NCI-H1436 treated with DMSO at 0.1 percent for 48 hours (cell line): ENCODE measurements at places on chromosomes 7 and 10.
A peak's percentile ranks its signal among the peaks of the same experiment; 100 is the strongest.

- DNase-seq: no peak
Observed at GRCh38 chr10:76336213-76336963, 905.0 kb downstream of the LRMDA start.

DNA sequence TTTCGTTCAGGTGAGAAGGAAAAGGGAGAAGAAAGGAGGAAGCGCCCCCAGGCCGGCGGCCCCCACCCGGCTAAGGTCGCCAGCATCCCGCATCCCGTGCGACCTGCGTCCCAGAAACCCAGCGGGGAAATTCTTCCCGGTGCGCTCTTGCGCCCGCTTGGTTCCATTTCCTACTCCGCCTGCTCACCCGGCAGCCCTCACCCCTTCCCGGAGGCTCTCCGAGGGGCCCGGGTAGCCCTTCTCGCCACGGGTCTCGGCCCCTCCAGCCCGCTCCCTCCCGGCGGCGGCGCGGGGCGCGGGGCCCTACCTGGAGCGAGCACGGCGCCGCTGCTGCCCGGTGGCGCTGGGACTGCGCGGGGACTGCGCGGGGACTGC lies at the start of gene PRKCQ:
Gene PRKCQ, minus strand, starts transcription at position 373 of the 375 bp plus-strand sequence. CDS start 65,141 bp downstream, outside the sequence.
- DNase-seq: no peak

DNA sequence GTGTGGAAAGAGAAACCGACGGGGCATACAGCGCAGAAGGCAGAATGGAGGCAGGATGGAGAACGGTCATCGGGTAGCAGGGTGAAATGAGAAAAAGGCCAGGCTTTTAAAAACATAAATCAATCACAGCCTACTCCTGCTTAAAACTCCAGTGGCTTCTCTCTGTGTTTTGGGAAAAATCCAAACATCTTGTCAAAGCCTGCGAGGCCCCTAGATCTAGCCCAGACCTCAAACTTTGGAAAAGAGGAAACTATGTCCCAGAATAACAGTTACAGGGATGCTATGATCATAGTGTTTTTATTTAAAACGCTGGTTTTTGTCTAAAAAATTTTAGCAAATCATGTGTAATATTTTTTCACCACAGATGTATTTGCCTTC lies 41.1 kb downstream of the PPP1R3C start:
- no peak for DNase-seq

- no peak for DNase-seq
Observed at GRCh38 chr7:55046582-55047342, 27.9 kb downstream of the EGFR start.

GRCh38 chr10:86413046-86413728 lies 46.6 kb upstream of the GRID1 start:
- DNase-seq: no peak

GRCh38 chr10:107284187-107284586 lies 119.7 kb upstream of the SORCS1 start:
- DNase-seq: no peak

- no peak for DNase-seq
Observed at GRCh38 chr7:157021071-157021870, 10.8 kb upstream of the MNX1 start.

DNA sequence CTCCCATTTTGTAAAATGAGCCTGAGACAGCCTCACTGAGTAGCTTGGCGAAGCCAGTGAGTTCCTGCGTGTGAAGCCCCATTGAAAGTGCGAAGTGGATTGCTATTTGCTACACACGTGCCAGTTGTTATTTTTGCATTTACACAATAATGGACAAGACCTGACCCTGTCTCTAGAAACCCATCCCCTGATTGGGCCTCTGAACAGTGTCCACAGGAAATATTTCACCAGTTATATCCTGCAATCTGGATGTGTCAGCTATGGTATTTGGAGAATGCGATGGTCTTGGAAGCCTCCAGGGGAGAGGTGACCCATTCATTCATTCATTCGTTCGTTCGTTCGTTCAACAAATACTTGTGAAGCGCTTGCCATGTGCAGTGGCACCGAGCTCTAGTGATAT lies 37.1 kb downstream of the COL13A1 start:
- no peak for DNase-seq

GRCh38 chr10:92830478-92831389 lies 17.6 kb upstream of the EXOC6 start:
- no peak for DNase-seq

DNA sequence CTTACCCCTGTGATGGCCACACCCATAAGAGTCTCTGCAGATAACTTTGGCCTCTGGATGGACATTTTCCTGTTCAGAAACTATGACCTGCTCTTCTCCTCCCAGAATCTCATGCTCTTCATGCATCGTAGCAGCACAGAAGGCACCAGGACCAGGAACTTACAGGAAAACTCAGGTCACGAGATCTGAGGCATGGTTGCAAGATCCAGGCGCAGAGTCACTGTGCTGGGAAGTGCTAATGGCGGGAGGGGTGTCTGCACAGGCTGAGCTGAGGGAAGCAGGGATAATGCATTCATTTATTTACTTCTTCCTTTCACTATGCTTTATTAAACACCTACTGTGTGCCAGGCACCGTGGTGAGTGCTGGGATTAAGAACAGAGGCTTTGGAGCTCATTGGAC lies 48.2 kb upstream of the LOXL4 start:
- DNase-seq: no peak

GRCh38 chr10:22719406-22720042 lies 5.1 kb upstream of the PIP4K2A start:
- no peak for DNase-seq

- no peak for DNase-seq
Observed at GRCh38 chr7:43954524-43955228, 28.4 kb downstream of the UBE2D4 start.

DNA sequence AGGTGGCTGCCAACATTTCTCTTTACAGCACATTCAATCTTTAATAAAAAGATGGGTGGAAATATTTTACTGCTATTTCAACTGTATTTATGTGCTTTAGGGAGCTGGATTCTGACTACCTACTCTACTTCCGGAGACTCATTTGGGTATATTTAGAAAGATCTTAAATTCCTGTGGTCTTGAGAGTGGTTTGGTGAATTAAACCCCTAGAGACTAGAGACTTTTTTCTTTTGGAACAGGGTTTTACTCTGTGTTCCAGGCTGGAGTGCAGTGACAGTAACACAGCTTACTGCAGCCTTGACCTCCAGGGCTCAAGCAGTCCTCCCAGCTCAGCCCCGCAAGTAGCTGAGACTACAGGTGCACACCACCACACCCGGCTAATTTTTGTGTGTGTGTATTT lies 79.0 kb upstream of the HABP2 start:
- no peak for DNase-seq

GRCh38 chr7:3592401-3593134 lies 291.5 kb downstream of the SDK1 start:
- DNase-seq: no peak

- DNase-seq: no peak
Observed at GRCh38 chr7:90850471-90850870, 254.3 kb downstream of the CDK14 start.

- no peak for DNase-seq
Observed at GRCh38 chr7:44949303-44949702, 29.5 kb downstream of the MYO1G start.

- DNase-seq: no peak
Observed at GRCh38 chr10:33859319-33860022, 525.0 kb upstream of the NRP1 start.

DNA sequence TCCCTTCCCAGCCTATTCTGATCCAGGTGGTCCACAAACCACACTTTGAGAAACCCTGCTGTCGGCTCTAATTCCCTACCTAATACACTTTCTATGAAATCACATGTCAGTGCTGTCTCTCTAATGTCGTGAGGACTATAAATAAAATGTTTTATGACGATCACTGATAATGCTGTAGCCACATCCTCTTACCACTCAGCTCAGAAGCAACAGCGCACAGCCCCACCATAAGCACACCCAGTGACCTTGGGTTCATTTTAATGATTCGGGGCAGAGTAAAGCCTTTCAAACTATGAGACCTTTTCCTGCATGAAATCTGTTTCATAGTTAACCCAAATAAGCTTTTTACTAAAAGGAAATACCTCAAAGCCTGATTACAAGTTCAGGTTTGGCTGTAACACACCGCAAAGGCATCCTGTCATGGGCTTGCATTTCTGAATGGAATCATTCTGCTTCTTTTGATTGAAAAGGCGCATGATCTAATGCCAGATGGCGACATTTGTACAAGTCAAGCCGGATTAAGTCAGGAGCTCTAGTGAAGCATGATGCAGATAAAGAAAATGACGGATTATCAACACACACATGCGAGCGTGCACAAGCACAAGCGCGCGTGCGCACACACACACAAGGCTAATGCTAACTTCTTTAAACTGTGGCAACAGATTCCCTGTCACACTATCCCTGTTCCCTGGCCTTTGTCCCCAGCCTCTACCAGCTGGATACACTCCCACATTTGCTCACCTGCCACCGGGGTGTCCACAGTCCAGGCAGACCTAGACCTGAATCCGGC lies 180.5 kb upstream of the PDE1C start:
- DNase-seq: no peak

- DNase-seq: no peak
Observed at GRCh38 chr10:75771606-75772005, 340.2 kb downstream of the LRMDA start.

GRCh38 chr7:148266795-148267194 lies 323.8 kb upstream of the C7orf33 start:
- DNase-seq: no peak

- no peak for DNase-seq
Observed at GRCh38 chr10:29174389-29174788, 114.5 kb upstream of the LYZL1 start.

- DNase-seq: no peak
Observed at GRCh38 chr7:121957626-121958025, 84.7 kb downstream of the PTPRZ1 start.

GRCh38 chr7:128448751-128449302 lies 6.9 kb upstream of the HILPDA start:
- no peak for DNase-seq

GRCh38 chr7:103719070-103719469 lies 270.4 kb downstream of the RELN start:
- no peak for DNase-seq

GRCh38 chr10:88890681-88891381 lies 10.8 kb downstream of the STAMBPL1 start:
- DNase-seq: no peak

- no peak for DNase-seq
Observed at GRCh38 chr7:106717955-106718871, 57.3 kb upstream of the CCDC71L start.

DNA sequence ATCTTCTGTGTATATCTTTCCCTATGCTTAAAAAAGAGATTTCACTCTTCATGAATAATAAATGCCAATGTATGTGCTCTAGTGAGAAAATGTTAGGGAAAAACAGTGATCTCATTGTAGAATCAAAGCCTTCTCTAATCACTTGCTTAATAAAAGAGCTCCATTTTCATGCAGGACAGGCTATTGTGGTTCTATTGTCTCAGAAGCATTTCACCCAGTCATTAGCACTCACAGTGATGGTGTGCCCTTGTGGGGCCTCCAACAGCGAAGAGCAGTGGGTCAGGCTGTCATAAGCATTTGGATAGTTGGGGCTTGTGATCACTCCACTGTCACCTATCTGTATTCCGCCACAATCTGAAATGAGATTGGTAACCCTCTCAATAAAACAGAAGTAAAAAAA lies 83.9 kb upstream of the RSU1 start:
- DNase-seq: no peak

GRCh38 chr10:3805201-3805790 lies 20.3 kb upstream of the KLF6 start:
- no peak for DNase-seq

GRCh38 chr7:67346126-67346525 lies 349.5 kb downstream of the TYW1 start:
- no peak for DNase-seq

DNA sequence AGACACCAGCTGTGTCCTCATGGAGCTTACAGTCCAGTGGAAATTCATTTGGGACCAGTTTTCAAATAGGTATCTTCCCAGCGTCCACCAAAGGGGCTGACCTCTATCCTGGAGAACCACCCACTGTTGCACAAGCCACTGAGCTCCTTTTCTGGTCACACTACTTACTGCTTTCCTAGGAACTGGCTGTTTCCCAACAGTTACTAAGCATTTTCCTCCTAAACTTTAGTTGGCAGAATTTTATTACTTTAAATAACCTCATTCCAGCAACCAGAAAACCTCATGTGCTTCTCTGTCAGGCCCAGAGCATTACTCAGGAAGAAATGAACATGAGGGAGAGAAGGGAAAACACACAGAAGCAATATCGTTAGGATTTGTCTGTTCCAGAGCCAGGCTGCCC lies 183.1 kb downstream of the GPAM start:
- no peak for DNase-seq

DNA sequence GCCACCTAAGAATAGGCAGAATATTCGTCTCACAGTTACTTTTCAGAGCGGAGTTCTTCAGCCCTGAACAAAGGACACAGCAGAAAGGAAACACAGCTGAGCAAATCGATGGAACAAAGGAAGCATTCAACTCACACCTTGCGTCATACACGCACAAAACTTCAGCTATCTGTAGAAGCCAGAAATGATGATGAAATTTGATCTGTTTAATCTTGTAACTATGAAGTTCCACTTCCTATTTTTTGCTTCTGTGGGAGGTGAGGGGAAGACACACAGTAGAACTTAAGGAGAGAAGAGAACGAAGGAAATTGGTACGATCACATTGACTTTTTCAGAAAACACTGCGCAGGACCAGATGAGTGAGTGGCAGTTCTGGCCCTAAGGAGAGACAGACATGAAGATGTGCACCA lies 26.2 kb downstream of the FAM171A1 start:
- peak; percentile 41 for DNase-seq

- DNase-seq: no peak
Observed at GRCh38 chr7:41002741-41003610, 699.9 kb downstream of the INHBA start.

DNA sequence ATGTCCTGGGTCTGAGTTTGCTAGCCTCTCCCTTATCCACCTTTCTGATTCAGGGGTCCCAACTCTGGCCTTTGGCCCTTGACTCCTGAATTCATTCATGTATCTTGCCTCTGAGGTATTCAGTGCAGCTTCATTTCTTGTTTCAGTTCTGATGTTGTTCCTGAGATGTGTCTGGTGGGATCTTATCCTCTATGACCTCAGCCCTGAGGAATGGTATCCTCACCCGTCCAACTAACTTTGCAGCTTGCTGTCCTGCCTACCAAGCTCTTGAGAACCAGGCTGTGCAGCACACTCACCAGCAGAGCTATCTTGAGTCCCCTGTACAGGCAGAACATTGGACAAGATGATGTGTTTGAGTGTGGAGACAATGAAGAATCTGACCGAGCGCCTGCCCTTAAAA lies 13.8 kb downstream of the SUFU start:
- no peak for DNase-seq

DNA sequence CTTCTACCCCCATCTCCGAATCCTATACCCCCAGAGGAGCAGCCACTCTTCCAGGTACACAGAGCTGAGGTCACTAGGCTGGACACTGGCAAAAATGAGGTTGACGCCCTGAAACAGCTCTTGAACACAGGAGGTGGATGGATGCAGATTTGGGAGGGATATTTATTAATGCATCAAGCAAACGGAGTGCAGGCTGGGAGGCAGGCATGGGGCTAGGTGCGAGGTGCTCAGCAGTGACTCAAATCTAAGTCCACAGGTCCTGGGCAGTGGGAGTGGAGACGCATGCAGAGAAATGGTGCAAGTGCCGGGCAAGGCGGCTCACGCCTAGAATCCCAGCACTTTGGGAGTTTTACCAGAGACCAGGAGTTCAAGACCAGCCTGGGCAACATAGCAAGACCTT lies 11.0 kb downstream of the GUSB start:
- DNase-seq: no peak
